ENCODE measurements at places on chromosomes 5 and 9. TPM values are rescaled to one million over a fixed set of nuclear protein-coding genes. Genes with fewer than 3 reads are reported as not detected.

INSL6 gene
- total RNA-seq: not detected

SSBP2 gene
- total RNA-seq: 266 TPM

DNA sequence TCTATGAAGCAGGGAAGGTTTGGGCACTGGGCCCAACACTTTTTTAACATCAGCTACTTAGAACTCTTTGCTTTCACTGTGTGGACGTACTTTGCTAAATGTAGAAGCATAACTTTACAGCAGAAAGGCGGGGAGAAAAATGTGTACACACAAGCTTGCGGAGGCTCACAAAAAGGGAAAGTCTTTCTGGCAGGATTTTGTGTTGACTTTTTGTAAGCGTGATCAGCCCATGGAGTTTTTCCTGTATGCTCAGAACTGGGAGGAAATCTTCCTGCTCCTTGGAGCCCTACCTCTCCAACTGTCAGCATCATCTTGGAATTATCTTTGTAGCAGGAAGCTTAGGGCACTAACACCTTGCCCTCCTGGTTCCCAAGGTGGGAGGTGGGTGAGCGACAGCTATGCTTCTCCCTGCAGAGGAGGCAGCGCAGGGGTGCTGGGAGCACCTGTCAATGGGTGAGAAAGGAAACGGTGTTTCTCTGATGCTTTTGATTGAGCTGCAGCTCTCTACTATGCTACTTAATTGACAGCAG, 321.9 kb downstream of the GADD45G start:
- no peak for DNase-seq

- no peak for DNase-seq
Observed at GRCh38 chr9:95773053-95773418, 102.5 kb upstream of the ERCC6L2 start.

DNA sequence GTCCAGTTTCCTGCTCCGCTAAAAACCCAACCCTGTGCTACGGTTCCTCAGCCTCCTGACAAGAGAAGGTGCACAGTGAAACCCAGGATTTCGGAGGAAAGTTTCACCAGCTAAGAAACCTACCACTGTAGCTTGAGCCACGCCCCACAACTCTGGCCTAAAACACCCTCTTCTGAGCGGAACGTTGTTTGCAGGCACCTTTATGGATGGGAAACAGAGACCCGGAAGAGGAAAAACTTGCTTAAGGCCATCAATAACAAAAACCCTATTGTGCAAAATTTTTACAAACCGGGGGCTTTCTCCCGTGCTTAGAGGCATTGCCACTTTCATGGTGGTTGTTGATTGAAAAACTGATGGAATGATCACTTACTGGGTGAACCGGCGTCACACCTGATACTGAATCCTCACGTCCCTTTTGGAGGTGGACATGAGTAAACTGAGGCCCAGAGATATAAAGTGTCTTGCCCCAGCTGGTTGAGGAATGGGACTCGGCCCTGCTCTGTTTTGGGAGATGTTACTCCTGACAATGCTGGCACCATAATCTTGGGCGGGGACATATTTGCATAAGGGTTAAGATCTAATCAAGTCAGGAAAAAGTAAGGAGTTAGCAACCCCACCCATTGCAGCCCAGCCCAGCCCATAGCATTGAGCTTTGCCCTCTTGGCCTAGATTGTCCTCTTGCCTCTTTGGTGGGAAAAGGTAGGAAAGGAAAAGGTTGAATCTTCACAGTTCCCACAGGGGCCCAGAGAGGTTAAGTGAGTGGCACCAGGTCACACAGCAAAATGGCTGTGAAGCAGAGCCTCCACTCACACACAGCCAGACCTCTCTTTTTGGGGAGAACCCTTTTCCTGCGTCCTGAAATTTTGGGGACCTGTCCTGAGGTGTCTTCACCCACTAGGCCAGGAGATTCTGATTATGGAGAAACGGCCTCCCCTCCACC, 23.2 kb upstream of the PTGS1 start:
- DNase-seq: no peak

ADAMTS2 gene
- 3.3 TPM for total RNA-seq

- no peak for DNase-seq
Observed at GRCh38 chr9:38708759-38709158, 11.2 kb downstream of the FAM240B start.

DNA sequence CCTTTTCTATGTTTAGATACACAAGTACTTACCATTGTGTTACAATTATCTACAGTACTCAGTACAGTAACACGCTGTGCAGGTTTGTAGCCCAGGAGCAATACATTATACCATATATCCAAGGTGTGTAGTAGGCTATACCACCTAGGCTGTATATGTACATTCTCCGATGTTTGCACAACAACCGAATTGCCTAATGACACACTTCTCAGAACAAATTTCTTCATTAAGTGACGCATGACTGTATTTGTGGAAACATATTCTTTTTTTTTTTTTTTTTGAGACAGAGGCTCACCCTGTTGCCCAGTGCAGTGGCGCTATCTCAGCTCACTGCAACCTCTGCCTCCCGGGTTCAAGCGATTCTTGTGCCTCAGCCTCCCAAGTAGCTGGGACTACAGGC, 4.0 kb upstream of the RAD23B start:
- no peak for DNase-seq

DNA sequence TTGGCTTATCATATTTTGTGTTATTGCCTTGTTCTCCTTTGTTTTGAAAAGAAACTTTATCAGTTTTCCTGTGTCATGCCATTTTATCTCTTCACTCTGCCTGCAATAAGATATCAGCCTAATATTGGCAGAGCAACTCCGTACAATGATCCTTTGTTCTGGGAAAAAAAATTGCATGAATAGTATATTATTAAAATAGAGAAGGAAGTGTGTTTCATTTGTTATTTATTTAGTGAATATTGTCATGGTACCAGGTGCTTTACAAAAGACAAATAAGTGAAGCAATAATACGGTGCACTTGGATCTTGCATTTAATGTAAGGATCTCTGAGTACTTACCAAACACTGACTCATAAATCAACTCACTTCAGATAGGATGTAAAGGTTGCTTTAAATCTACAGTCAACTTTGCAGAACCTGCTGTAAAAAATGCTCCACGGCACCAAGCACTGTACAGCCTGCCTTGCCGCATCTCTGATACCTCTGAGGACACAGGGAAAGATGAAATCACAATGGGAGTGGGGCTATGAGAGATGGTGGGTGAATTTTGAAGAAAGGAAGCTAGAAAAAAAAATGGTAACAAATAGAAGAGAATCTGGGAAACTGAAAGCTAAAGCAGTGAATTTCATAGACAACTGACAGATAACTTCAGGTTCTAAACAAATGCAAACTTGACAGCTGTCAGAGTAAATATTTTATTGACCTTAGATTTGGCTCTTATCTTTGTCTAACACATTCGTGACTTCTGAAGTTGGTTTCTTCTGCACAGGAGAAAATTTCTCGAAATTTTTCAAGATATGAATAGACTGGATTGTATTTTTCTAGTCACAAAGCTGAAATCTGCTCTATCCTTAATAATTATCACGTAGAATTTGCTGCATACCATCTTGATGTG, 232.1 kb downstream of the ENC1 start:
- no peak for DNase-seq

NRG2 gene
- total RNA-seq: 5.3 TPM

- DNase-seq: no peak
Observed at GRCh38 chr9:98249771-98250170, 5.7 kb downstream of the TBC1D2 start.

KLHL9 gene
- 71.7 TPM for total RNA-seq

GPRIN1 gene
- total RNA-seq: 101 TPM

- DNase-seq: no peak
Observed at GRCh38 chr9:93124793-93125192, 9.3 kb downstream of the NINJ1 start.

EQTN gene
- total RNA-seq: 1.6 TPM

BTNL3 gene
- not detected for total RNA-seq
